ENCODE measurements at places on chromosomes 1 and 21.

DNA sequence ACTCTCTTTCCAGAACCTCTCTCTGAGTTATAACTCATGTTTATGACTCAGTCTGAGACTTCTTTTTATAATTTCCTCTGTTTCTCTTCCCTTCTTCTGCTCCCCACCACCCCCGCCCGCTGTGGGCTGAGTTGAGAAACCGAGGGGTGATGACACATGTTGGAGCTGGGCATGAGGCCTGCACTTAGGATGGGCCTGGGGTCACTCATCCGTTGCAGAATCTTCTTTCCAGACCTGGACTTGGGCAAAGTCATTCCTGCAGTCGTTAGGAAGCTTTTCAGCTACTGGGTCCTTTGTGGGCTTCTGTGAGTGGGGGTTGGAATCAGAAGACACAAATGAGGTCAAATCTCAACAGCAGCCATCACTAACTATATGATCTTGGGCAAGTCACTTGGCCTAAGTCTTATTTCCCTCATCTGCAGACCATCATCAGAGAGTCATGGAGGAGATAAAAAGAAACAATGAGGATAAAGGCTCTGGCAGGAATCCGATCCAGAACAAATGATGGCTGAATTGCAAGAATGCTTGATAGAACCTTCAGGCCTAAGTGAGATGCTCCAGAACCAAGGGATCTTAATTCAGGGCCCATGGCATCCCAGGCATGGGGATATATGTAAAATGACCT lies 53.4 kb downstream of the RPS6KA1 start:
- DNase-seq, result peak; percentile 32

DNA sequence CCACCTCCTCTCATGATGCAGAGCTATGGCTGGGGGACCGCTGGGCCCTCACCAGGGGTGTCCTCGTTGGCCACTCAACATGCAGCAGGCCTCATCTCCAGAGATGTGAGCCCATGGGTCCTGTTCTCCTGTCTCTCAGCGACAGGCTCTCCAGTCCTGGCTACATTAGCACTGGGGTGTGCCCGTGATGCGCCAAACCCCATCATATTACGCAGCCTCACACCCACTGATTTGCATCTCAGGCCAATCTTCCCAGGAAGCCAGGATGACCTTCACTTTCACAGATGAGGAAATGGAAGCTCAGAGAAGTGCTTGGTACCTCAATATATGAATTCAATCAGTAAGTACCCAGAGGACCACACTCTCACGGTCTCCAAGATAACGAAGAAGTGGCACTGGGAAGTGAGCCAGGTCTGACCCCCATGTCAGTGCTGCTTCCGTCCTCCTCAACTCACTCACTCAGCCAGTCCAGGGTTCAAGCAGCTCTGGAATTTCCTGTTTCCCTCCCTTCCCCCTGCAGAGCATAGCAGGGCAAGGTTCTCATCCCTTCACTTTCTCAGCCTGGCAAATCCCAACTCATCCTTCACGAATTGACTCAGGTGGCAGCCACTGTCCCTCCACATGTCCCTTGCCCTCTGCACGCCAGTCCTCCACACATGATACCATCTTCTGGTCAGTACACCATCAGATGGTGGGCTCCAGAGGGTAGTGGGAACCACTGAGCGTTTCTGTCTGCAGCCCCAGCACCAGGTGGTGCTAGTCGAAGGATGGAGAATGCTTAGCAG lies 28.9 kb upstream of the EVA1B start:
- DNase-seq, result no peak

GRCh38 chr1:245177071-245177900 lies 22.5 kb downstream of the KIF26B start:
- DNase-seq, result no peak

DNA sequence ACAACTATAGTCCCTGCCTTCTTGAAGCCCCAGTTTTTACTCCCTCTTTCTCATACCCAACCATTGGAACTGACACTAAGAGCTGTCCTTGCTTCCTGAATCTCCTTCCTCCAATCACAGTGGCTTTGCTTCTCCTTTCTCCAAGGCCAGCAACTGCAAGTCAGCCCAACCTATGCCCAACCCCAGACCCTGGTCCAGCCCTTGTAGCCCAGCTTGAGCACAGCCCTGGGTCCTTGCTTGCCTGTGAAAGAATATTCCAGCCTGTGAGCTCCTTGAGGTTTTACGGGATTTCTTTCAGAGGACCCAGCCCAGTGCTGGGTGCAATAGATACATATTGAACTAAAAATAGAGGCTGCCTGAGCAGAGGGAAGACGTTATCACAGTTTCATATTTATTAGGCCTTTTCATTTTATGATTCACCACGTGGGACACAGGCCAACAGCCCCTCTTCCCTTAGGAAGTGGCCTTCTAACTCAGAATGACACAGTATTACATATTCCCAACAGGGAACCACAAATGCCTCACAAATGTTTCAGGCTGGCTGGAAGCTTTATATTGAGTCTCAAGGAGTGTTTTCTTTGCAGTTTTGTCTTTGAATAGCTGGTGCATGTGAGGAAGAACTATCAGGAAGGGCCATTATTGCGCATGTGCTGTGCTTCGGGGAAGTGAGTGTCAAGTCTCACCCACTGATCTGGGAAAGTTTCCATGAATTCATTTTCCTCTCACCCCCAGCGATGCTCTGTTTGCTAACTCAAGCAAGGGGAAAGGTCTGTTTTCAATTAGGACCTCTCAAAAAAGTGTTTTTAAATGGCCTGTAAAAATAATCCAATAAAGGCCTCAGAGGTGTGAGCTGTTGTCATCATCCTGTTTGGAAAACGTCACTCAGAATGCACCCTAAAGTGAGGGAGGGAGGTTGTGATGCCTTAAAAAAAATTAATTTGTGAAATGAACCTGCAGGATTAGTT lies 92.3 kb upstream of the NFIA start:
- DNase-seq, result no peak

DNA sequence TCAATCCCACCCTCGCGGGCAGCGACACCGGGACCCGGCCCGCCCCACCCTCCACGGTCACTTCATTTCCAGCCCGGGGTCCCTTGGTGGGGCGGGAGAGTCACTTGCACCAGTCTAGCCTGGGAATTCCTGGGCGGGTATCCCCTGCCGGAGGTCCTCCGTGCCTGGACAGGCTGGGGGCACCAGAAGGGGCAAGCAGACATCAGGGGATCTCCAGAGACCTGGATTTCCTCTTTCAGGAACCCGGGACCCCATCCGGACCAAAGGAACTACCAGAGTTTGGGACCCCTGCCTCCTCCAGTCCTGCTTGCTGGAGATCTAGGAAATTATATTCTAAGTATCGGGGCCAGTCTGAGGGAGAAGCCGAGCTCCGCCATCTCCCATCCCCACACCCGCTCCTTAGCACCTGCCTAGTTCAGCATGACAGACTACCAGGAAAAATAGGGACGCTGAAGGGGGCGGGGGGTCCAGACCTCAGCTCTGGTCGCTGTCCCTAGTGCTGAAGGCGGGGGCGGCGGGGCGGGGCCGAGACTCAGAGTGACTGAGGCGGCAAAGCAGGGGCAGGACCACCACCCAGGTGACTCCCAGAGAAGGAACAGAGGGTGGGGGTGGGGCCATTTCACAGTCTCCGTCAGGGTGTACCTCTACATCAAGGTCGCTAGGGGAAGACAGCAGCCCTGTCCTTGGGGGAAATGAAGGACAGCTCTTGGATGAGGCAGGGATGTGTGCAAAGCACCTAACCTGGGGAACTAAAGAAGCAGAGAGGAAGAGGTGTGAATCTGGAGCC lies 832 bp downstream of the HCN3 start:
- DNase-seq, result no peak

DNA sequence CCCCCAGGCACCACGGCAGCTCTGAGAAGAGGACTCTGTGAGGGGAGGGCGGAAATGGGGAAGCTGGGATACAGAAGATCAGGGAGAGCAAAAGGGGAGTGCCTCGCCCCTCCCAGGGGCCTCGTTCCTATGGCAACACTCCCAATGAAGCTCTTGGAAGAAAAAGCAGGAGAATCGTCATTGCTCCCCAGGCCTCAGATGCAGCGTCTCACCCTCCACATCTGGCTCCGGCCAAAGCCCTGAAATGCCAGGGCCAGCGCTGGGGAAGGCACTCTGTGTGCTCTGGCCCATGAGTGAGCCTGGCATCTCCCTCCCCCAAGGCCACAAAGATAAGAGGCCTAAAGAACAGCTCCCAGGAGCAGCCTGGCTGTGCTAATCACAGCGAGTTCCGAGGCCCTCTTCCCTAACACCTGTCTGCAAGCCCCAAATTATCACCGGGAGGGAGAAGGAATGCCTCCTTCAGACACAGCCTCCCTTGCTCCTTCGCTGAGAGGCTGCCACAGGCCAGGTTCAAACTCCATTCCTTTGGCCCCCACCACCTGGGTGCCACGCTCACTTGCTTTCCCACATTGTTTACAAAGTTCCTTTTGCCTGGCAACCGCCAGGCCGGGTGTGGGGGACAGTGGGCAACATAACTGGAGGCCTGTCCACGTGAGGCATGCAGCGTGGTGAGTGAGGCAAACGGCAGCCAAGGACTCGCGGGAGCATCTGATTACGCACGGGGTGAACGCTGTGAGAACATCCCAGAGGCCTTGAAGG lies 27.8 kb downstream of the ECE1 start:
- peak; percentile 24 for DNase-seq

- no peak for DNase-seq
Measured at GRCh38 chr1:213605732-213606131, 382.0 kb upstream of the PROX1 start.

DNA sequence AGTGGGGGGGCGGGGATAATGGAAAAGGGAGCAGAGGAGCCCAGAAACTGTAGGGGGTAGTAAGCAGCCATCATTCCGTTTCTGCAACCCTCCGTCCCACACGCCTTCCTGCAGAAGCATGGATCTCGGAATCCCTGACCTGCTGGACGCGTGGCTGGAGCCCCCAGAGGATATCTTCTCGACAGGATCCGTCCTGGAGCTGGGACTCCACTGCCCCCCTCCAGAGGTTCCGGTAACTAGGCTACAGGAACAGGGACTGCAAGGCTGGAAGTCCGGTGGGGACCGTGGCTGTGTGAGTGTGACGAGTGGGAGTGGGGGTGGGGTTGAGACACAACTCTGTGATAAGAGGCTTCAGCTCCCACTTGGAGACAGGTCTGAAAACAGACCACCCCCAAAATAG lies 706 bp downstream of the CREB3L4 start:
- DNase-seq, result no peak

DNA sequence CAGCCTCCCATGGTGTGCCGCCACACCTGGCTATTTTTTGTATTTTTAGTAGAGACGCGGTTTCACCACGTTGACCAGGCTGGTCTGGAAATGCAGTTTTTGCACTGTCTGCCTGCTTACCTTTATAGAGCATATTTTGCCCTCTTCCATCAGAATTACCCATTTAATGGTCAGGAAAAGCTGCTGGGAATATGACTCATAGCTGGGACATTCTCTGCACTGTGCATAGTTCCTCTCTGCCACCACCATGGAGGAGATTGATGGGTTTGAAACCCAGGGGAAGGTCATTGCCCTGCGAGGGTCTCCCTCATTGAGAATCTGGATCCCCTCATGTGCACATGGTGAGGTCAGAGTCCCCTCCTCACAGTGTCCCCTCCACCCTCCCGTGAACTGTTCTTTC lies 32.1 kb downstream of the MX1 start:
- no peak for DNase-seq

DNA sequence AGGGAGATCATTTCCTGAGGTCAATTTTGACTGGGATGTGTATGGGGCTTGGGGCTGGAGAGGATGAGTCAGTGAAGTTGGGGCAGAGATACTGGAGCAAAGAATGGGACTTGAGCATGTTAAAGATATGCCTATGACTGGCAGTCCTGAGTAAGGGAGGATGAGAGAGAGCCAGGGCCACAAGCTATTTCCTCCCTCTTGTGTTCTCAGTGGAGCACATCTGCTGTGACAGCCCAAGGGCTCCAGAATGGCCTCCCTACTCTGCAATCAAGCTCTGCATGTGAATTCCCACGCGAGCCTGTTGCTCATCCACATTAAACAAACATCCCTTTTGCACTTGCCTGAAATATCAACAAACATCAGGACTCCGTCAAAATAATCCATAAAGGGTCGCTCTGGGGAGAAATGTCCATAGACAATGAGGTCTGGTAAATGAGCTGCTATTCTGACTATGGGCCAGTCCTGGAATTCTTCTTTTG lies 9.2 kb downstream of the ADCY10 start:
- peak; percentile 68 for DNase-seq

DNA sequence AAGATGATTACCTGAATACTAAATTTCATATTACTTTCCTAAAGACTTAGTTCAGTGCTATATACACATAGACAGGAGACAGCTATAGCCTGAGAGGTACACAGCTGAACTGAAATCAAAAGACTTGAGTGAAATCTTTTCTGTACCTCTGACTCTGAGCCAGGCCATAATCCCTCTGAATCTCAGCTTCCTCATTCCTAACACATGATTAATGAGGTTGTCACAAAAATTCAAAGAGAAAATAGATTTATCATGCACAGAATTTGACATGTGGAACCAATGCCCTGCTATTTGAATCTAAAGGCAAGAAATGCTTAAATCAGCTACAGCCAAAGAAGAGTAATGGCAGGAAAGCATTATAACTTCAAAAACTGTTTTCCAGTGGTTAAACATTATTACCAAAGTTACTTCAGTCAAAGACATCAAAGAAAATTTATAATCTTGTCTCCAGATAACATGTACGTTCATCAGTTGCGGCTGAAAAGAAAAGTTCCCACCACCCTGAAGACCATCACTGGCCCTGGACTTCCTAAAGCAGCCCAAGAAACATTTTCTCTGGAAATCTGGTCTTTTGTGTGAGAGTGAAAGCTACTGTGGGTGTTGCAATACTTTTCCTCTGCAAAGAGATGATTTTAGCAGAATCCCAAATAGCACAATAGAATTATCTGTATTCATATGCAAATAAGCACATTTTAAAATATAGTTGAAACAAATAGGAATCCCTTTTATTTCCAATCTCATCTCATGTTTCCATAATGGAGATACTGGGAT lies 13.8 kb upstream of the ATP1A1 start:
- DNase-seq, result no peak

GRCh38 chr1:197247465-197247864 lies 20.6 kb upstream of the CRB1 start:
- no peak for DNase-seq

DNA sequence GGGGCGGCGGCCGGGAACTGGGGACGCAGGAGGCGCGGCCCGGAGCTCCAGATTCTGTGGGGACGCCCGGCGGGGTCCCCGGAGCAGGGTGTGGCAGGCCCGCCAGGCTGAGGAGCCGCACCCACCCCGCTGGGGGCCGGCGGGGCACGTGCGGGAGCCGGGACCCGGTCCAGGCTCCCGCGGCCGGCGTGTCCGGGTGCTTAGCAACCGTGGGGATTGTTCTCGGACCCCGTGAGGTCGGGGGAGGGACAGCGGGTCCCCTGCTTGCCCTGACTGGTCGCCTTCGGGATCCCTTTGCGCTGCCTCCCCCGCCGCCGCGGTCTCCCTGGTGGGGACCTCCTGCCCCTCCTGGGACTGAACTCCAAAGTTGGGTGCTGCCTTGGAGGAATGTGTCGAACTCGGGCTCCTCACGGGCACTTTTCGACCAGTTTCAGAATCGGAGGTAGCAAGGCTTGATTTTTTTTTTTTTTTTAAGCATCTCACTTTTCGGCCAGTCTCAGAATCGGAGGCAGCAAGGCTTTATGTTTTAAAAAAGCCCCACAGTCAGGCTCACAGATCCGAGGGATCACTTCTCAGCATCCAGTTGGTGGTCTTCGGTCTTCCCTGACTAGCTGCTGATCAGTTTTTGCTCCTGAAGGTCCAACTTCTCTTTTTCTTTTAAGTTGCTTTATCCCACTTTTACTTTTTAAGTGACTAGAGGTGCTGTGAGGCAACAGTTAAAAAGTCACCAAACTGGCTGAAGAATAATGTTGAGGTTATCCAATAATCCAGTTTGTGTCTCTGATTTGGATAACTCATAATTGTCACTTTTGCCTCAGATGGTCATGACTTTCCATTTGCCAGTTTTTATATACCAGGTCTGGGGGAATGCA lies 648 bp downstream of the FAM76A start:
- DNase-seq, result peak; percentile 30

- DNase-seq, result no peak
Measured at GRCh38 chr1:165527251-165528007, 16.4 kb upstream of the LRRC52 start.

Data from posterior cingulate gyrus (tissue), 11 donors.